Stimulated activated CD4-positive, alpha-beta T cell treated with anti-CD3 and anti-CD28 coated beads, Interleukin-15, amount 100 ng/mL, for 1 hour (primary cell): ENCODE measurements at places on chromosomes 6 and 20.

DNA sequence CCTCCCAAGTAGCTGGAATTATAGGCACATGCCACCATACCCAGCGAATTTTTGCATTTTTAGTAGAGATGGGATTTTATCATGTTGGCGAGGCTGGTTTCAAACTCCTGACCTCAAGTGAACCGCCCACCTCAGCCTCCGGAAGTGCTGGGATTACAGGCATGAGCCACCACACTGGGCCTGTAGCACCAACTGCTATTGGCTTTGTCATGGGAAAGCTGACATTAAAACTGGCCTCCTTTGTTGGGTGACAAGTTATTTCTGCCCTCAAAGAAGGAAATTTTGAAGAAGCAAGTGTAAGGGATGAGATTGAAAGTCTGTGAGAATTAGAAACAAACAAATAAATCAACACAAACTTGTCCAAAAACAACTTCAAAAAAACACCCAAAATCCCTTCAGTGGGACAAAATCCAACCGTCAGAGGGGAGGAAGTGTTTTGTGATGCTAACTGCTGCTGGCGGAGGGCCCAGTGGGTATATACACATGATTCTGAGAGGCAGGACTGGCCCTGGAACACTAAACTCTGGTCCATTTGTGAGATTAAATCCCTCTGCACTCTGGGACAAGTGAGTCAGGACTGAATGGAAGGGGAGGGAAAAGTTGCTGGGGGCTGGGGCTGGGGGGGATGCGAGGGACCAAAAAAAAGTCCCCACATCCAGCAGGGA is 87.5 kb upstream of the NAA20 start:
- DNase-seq = no peak

GRCh38 chr6:85684133-85684808 is 41.6 kb upstream of the SYNCRIP start:
- no peak for DNase-seq

- DNase-seq = no peak
Observed at GRCh38 chr20:50450881-50451752, 59.1 kb upstream of the PTPN1 start.

GRCh38 chr6:155523821-155524651 is 68.4 kb upstream of the NOX3 start:
- no peak for DNase-seq

DNA sequence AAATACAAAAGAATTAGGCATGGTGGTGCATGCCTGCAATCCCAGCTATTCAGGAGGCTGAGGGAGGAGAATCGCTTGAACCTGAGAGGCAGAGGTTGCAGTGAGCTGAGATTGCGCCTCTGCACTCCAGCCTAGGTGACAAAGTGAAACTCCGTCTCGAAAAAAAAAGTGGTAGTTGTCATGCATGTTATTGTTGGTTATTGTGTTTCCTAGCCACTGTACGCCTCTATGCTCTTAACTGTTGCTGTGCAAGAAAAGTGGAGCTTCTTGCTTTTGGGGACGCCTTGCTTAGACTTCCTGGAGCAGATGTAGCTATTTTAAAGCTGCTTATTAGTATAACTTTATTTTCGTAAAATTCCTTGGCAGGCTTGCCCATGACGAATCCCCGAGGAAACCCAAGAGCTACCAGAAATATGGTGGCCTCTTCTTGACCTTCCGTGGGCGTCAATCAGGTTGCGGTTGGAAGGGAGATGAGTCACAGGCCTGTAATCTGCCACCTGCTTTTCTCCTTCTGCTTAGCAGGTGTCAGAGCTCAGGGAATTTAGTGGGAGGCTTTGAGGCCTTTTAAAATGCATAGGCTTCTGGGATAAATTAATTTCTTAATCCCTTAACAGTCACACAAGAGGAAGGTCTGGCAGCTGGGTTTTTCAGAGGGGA is 17.3 kb downstream of the GABRR2 start:
- DNase-seq = no peak

- no peak for DNase-seq
Observed at GRCh38 chr20:62606551-62607201, 35.6 kb upstream of the SLCO4A1 start.

DNA sequence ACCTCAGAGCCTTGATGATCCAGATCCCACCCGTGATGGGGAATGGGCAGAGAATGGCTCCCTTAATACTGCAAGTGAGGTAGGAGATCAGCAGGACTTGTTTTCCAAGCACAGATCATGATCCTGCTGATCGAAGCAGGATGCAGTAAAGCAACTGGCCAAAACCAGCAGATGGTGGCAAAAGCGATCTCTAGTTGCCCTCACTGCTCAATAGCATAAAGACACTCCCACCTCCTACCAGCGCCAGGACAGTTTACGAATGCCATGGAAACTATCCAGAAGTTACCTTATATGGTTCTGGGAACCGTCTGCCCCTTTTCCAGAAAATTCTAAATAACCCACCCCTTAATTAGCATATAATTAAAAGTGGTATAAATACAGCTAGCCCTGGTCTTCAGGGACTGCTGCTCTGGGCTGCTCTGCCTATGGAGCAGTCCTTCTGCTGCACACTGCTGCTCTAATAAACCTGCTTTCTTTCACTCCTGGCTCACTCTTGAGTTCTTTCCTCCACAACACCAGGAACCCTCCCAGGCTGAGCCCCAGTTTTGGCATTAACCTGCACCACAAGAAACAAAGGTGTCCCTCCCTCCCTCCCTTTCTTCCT is 415.8 kb downstream of the PREX1 start:
- DNase-seq = no peak
